ENCODE measurements at places on chromosomes 11 and 22.

DNA sequence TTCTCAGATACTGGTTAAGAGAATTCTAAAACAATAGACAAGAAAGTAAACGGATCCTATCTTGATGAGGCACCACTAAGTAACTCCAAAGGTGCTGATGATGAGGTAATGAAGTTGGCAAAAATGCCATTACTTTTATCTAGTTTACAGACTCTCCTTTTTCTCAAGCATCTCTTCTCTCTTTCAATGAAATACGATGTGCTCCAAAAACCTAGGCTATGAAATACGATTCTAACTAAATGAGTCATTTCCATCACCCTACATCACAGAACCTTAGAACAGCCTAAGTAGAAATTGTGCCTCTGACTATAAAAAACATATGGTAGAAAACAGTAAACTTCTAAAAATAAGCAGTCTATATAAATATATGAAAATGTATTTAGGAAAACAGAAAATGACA lies 58.9 kb upstream of the ARHGAP32 start:
- no peak for DNase-seq

- no peak for DNase-seq
These were observed 66.5 kb upstream of the TMEM45B start for GRCh38 chr11:129749141-129749540.

GRCh38 chr22:36760786-36761185 lies 15.1 kb downstream of the IFT27 start:
- DNase-seq: no peak

- peak; percentile 47 for DNase-seq
These were observed 450 bp downstream of the MAP4K2 start for GRCh38 chr11:64802370-64803157.

- no peak for DNase-seq
These were observed 83.5 kb downstream of the SLC36A4 start for GRCh38 chr11:93114304-93114703.

DNA sequence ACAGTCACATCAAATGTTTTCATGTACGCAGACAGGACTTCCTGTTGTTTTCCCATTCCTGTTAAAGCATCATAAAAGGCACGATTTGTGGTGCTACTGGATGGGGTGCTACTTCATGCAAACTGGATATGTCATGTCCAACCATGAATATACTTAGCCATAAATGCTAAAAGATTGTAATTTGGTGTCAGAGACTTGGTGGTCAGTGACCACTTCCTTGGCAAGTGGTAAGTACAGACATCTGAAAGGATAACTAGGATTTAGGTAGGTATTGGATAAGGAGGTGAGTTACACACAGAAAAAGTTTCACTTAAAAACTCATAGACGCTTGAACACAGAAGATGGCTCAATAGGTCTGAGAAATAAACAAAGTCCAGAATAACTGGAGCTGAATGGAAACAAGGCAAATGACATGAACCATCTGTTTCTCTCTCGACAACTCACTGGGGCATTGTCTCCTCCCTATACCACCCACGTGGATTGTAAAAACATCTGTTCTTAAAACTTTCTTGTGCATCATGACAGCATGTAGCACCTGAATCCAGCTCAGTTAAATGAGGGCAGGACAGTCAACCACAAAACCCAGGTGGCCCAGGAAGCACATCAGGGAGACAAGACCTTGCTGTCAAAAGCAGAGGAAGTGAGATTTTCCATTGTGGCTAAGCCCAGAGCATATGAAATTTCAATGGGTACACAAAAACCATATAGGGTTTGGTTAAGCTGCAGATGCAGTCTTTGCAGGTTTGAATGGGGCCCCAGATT lies 22.1 kb upstream of the IGLL5 start:
- DNase-seq: peak; percentile 41

- no peak for DNase-seq
These were observed 146.1 kb downstream of the OR4C45 start for GRCh38 chr11:50178737-50179136.

- no peak for DNase-seq
These were observed 59.7 kb upstream of the LUZP2 start for GRCh38 chr11:24437123-24437522.

- DNase-seq: no peak
These were observed 23.3 kb upstream of the FAM181B start for GRCh38 chr11:82756765-82757639.

DNA sequence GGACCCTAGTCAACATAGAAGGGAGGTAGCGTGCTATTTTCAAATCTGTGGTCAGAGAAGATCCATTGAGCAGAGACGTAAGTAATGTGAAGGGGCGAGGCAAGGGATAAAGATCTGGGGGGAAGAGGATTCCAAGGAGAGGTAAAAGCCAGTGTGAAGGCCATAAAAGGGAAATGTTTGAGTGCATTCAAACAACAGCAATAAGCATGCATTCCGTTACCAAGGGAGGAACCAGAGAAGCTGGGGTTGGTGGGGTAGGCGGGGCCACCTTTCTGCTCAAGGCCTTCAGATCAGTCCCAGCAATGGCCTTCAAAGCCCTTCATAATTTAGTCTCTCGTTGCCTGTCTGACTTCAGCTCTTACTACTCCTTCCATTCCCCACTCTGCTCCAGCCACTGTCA lies 18.4 kb upstream of the SMPD1 start:
- no peak for DNase-seq

GRCh38 chr11:2748061-2748813 lies 48.4 kb upstream of the KCNQ1OT1 start:
- no peak for DNase-seq

DNA sequence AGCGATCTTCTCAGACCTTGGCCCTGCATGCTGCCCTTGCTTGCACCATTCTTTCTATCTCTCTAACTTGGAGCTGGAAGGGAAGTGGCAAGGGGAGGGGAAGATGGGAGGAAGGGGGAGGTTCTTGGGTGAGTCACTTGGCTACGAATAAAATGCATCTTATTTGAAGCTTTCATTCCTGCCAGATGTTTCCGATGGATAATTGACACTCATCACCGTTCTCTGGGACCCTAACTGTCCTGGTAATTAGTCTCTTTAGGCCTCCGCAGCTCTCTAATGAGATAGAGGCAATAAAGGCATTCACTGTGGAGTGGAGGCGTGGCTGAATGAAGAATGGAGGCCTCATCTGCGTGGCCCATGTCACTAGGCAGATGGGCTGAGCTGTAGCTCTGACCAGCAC lies 960.1 kb downstream of the NTM start:
- DNase-seq: no peak

DNA sequence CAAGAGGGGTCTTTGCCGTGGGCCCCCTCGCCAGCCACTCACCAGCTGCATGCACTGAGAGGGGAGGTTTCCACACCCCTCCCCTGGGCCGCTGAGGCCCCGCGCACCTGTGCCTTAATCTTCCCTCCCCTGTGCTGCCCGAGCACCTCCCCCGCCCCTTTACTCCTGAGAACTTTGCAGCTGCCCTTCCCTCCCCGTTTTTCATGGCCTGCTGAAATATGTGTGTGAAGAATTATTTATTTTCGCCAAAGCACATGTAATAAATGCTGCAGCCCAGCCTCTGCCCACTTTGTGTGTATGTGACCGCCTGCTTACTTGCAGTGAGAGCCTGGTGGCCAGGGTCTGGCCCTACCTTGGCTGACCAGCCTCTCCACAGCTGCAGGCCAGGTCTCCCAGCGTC lies 2.8 kb upstream of the CRACR2B start:
- no peak for DNase-seq

- no peak for DNase-seq
These were observed 1.4 kb downstream of the DTX4 start for GRCh38 chr11:59173080-59173963.

DNA sequence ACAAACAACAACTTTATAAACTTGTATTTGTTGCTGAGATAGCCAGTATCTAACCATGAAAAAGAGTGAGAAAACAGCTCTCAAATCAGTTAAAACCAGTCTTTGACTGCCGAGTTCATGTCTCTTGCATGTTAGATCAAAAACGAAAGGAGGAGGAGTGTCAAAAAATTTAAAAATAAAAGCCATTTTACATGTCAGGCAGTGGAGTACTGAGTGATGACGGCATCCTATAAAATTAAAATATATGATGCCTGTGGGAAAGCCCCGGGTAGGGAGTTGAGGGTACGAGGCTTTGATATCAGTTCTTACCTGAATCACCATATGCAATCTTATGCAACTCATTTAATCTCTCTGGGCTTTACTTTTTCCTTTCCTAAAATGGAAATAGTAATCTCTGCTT lies 117.3 kb downstream of the ETS1 start:
- DNase-seq: peak; percentile 71

DNA sequence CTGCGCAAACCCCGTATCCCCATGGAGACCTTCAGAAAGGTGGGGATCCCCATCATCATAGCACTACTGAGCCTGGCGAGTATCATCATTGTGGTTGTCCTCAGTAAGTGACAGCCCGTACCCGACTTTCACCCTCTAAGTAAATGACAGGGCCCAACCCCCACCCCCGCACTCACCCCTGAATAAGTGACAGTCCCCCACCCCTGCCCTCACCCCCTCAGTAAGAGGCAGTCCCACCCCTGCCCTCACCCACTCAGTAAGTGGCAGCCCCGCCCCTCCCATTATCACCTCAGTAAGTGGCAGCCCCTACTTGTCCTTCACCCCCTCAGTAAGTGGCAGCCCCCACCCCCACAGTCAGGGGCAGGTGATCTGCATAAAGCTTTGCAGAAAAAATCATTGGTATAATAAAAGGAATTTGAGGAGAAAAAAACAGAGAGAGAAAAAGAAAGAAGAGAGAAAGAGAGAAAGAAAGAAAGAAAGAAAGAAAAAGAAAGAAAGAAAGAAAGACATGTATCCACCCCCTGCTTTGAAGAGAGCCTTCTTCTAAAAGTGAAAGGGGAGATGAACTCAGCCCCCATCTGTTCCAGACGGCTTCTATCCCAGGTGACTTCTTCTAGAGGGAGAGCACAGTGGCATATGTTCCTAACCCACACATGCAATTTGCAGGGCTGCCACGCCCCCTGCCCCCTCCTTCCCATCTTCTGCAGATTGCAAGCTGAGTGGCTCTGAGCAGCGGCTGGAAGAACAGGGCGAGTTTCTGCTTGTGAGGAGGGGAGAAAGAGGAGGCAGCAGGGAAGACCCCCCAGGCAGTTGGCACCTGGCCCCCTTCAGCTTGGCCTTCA lies 12.5 kb upstream of the SMIM35 start:
- no peak for DNase-seq

GRCh38 chr11:111540114-111540936 lies at the start of gene LAYN:
Gene LAYN, plus strand, starts transcription at chr11:111540720. Its CDS starts 124 bp downstream, at chr11:111540844.
- no peak for DNase-seq

DNA sequence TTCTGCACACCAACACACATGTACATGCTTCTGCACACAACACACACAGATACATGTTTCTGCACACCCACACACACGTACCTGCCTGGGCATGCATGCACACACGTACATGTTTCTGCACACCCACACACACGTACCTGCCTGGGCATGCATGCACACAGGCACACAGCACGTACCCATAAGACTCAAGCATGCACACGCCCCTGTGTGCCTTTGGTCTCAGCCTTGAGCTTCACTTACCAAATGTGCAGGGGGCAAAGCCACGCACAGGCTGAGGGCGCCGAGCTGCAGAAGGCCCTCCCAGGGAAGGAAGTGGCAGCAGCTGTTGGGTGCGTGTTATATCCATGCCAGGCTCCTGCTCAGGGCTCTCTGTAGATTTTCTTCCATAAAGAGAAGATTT lies 34.7 kb upstream of the SMIM38 start:
- DNase-seq: no peak

DNA sequence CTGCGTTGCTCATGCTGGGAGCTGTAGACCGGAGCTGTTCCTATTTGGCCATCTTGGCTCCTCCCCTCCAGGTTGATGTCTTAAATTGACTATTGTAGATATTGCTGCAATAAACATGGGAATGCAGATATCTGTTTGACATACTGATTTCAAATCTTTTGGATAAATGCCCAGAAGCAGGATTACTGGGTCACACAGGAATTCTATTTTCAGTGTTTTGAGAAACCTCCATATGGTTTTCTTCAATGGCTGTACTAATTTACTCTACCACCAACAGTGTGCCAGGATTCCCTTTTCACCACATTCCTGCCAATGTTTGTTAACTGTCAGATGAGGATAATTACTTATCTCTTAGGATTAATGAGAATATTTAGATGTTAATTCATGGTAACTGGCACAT lies 467.0 kb downstream of the LUZP2 start:
- DNase-seq: no peak

- DNase-seq: no peak
These were observed 78.5 kb downstream of the DKK3 start for GRCh38 chr11:11929920-11930319.

DNA sequence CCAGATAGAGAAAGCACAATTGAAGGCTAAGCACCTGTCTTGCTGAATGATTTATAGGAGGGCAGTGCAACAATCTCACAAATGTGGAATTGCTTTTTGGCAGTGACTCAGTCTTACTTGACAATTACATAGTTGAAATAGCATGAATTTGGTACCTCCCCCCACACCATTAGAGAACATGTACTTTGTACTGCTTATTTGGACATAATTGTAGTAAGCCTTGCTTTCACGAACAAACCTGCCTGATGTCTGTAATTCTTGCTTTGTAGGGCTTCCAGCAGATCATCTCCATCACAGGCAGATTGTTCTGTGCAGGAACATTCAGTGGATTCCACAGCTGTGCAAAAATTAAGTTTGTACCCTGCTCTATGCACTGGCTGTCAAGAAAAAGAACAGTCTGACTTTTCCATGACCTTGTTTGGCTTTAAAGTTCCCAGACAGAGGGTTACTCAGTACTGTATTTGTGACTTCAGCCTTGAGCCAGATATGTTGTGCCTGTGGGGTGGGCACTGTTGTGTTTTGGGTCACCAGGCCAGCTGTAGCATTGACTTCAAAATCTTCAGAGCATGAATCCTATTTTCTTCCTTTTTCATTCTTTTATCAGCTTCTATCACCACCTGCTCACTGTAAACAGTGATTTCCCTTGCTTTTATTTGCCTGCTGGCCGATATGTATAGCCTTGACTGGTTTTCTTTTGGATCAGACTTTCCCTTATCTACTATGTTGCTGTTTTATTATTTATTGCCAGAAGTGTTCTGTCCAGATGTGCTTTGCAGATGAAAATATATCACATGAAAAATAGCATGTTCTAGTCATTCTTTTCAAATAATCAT lies 941.0 kb upstream of the CHORDC1 start:
- DNase-seq: no peak

Data from stimulated activated CD4-positive, alpha-beta T cell treated with anti-CD3 and anti-CD28 coated beads, Interleukin-4, amount 100 ng/mL, for 24 hours (primary cell).